Activated CD4-positive, alpha-beta T cell treated with anti-CD3 and anti-CD28 coated beads for 48 hours (primary cell): ENCODE measurements at places on chromosomes 5 and 9.

GRCh38 chr5:170641589-170642031, 137.8 kb downstream of the KCNIP1 start:
- no peak for DNase-seq

DNA sequence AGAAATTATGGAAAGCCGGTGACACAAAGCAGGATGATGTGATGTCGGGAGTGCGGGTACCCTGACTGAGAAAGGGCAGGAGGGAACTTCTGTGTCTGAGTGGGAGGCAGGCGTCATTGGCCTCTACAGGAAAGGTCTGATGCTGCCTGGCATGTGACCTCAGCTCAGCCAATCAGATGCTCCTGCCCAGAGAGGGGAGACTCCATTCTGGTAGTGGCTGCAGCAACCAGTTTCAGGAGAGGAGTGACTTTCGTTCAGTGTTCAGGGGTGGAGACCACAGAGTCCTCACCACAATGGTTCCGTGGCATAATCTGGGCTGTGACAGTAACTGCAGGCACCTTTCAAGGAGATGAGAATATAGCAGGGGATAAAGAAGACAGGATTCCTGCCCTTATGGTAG, 6.7 kb upstream of the SFXN1 start:
- peak; percentile 66 for DNase-seq

- DNase-seq: no peak
Observed at GRCh38 chr5:61414806-61415205, 82.7 kb downstream of the ZSWIM6 start.

GRCh38 chr5:14644623-14645237, 19.8 kb upstream of the OTULIN start:
- DNase-seq: no peak

GRCh38 chr9:121700165-121700831, 48.9 kb downstream of the DAB2IP start:
- DNase-seq: peak; percentile 27

DNA sequence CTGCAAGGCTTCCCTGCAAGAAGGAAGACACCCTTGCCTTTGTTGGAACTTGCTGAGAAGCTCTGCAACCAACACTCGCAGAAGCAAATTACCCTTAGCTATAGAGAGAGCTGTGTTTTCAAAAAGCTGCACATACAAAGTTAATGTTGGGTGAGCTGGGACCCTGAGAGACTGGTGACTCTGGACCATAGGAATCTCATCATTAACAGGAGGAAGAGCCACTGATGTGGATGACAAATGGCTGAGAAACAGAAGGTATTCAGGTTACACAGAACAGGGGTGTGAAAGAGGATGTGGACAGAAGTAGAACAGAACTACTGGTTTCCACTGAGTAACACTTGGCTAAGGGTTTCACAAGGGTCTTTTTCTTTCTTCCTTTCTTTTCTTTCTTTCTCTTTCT, 493.5 kb downstream of the IRX1 start:
- no peak for DNase-seq

- no peak for DNase-seq
Observed at GRCh38 chr9:17839776-17840175, 260.9 kb downstream of the SH3GL2 start.
